ENCODE measurements at places on chromosomes 6 and 20. TPM values are rescaled to one million over a fixed set of nuclear protein-coding genes. Genes with fewer than 3 reads are reported as not detected.

- H3K27ac ChIP-seq = no peak within 1 kb of the TSS
- no peaks in the 10 kb centered on the region for H3K27me3 ChIP-seq
- H3K4me1 ChIP-seq = no peaks in the 10 kb centered on the region
- H3K4me3 ChIP-seq = peak within 1 kb of the TSS; percentile 56
- peak; percentile 58 for DNase-seq
- H3K36me3 ChIP-seq = no peaks in the 10 kb centered on the region
These were observed at the start of gene HLA-DRB1 for GRCh38 chr6:32589596-32590449. Gene HLA-DRB1 (minus strand): TSS chr6:32589848. CDS start chr6:32589742, 106 bp downstream.

GRCh38 chr6:42047790-42048405, 2.4 kb upstream of the TAF8 start:
- no peaks in the 10 kb centered on the region for H3K36me3 ChIP-seq
- H3K27me3 ChIP-seq = no peaks in the 10 kb centered on the region
- peaks cover 61% of the 10 kb centered on the region for H3K4me1 ChIP-seq

GRCh38 chr6:152461556-152461955, 175.6 kb downstream of the SYNE1 start:
- DNase-seq = no peak
- no peak overlapping the region for H3K27ac ChIP-seq
- H3K27me3 ChIP-seq = no peaks in the 10 kb centered on the region
- H3K4me1 ChIP-seq = no peaks in the 10 kb centered on the region

DNA sequence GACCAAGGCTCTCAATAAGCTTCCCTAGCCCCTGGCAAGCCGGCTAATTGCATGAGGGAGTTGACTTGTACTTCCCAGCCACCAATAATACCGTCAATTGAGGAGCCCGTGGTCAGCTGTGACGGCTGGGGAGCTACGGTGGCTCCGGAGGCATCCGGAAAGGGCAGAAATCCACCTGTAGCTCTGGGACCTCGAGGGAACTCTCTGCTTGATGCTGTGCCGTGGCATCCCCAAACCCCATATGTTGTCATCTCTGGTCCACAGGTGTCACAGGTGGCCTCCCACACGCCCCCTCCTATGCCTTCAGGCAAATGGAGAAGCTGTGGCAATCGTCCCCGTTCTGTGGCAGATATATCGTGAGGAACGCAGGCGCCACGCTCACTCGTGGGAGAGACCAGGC, 5.5 kb upstream of the KCNQ2 start:
- no peaks in the 10 kb centered on the region for H3K36me3 ChIP-seq
- peaks cover 79% of the 10 kb centered on the region for H3K27me3 ChIP-seq
- H3K4me1 ChIP-seq = peaks cover 3% of the 10 kb centered on the region

DNA sequence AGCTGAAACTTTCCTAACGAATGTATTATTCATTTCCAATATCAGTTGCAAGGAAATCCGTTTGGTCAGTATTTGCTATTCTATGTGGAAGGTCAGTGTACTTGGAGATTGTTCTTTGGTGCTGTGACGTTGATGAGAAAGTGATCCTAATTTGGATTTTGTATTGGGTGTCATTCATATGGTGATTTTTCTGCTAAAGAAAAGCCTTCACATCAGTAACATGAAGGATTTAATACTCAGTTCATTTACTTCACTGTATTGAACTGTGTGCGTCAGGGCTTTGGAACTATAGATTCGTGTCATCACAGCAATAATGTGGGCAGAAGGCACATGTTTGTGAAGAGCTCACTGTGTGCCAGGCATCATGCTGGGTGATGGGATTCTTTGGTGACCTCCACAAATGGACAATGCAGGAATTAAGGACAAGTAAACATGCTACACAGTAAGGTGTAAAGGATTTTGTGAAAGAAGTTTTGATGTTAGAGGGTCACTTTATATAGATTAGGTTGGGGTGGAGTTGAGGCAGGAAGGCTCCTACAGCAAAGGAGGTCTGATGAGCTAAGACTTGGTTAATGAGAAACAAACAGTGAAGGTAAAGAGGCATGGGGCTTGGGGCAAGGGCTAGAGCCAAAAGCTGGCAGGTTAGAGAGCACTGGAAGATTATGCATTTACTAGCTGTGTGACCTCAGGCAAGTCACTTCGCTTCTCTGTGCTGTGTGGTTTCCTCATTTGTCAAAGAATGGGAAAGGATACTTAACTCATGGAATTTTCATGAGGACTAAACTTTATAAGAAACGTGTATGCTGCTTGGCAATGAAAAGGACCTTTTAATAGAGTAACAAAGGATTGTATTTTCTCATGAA, 12.1 kb downstream of the ARID1B start:
- no peak overlapping the region for H3K27ac ChIP-seq
- H3K27me3 ChIP-seq = no peaks in the 10 kb centered on the region
- H3K4me1 ChIP-seq = peaks cover 83% of the 10 kb centered on the region

DNA sequence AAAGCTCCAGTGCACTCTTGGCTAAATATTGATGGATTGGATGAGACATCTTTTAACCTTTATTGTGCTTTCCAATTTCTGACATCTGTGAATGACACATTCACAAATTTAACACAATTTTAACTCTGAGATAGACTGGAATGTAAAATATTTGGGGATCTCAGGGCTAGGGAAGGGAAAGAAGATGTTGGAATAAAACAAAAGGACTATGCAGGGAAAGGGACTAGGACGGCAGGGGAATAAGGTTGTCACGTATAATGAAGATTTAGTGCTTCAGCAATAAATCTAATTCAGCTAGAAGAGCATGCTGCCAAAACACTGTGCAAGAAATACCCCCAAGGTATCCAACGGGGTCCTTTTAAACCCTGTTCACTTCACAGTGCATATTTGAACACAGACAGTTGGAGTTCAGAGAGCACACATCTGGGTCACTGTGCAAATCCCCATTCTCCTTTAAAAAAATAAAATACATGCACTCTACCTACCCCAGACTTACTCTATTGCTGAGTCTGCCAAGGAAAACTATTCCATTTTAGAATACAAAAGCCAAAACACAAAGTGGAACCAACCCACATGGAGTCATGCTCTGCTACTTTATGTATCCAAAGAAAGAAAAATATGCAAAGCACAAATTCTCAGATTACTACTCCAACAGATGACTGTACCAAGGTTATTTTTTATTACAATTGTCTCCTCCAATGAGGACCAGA, 151.0 kb upstream of the RSPO3 start:
- H3K27ac ChIP-seq = no peak overlapping the region
- no peaks in the 10 kb centered on the region for H3K36me3 ChIP-seq
- H3K4me3 ChIP-seq = no peak overlapping the region
- H3K27me3 ChIP-seq = no peaks in the 10 kb centered on the region
- H3K4me1 ChIP-seq = no peaks in the 10 kb centered on the region

DNA sequence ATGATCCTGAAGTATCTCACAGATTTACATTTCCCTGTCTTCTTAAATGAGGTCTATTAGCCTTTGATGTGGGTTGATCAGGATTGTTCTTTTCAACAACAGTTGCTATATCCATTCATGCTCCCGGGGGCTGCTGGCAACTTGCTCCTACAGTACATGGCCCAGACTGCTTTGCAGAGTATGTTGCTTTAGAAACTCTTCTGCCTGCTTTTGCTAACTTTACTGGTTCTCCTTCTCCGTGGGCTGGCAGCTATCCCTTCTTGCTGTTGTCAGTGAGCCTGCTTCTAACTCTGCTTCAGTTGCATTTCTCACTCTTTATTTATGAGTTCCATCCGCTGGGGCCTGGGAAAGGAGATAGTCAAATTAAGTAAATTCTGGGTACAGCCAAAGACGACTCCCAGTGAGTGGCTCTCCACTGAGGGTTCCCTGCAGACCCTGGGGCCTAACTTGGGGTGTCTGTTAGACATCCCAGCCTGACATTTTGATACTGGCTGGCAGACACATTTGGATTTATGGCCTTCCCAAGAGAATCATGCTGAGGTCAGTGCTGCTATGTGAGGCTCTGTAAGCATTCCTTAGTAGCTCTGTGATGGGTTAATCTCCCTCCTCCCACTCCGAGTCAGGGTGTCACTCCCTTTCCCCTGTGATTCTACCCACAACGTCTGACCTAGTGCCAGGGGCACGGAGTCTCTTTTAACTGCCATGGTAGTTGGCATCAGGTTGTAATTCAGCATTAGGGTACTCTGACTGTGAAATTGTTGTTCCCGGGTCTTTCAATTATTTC, 73.6 kb downstream of the SLX4IP start:
- peaks cover 11% of the 10 kb centered on the region for H3K4me1 ChIP-seq
- peak overlapping the region; percentile 65 for H3K27ac ChIP-seq
- DNase-seq = no peak
- H3K4me3 ChIP-seq = no peak overlapping the region
- no peaks in the 10 kb centered on the region for H3K27me3 ChIP-seq
- H3K36me3 ChIP-seq = no peaks in the 10 kb centered on the region

DNA sequence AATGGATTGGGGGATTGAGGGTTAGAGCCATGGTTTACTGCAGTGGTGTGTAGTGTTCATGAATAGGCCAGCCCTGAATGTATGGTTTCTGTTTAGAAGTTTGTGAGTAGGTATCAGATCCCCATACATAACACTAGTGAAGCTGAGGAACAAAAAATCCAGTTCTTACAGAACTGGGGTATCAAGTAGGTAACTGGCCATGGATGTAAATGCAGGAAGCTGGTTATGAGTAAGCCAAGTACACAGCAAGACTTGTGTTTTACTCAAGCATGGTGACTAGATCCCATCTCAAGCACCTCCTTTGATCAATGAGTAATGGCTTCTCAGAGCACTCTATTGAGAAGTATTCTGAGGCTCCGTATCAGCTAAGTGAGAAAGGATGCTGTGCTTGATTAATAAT, 613.7 kb upstream of the FLRT3 start:
- H3K4me3 ChIP-seq = no peak overlapping the region
- DNase-seq = no peak
- no peaks in the 10 kb centered on the region for H3K36me3 ChIP-seq
- H3K4me1 ChIP-seq = no peaks in the 10 kb centered on the region

GRCh38 chr6:167098825-167099225, 24.1 kb upstream of the CCR6 start:
- peaks cover 4% of the 10 kb centered on the region for H3K4me1 ChIP-seq
- no peak overlapping the region for H3K27ac ChIP-seq
- no peaks in the 10 kb centered on the region for H3K27me3 ChIP-seq
- no peak for DNase-seq
- H3K36me3 ChIP-seq = no peaks in the 10 kb centered on the region

Gene C6orf118
- not detected for polyA plus RNA-seq

Gene LPIN3
- 23.1 TPM for polyA plus RNA-seq

Gene NOX3
- polyA plus RNA-seq = not detected

Gene TNFRSF21
- 5.4 TPM for polyA plus RNA-seq
